ENCODE measurements at places on chromosomes 5 and 9. TPM values are rescaled to one million over a fixed set of nuclear protein-coding genes. Genes with fewer than 3 reads are reported as not detected.

Gene TSSK1B
- total RNA-seq = not detected

Gene RORB
- 0.36 TPM for total RNA-seq

Gene SETD9
- 10.6 TPM for total RNA-seq

Gene CCNO
- total RNA-seq = 2.3 TPM

Gene GABBR2
- total RNA-seq = not detected

DNA sequence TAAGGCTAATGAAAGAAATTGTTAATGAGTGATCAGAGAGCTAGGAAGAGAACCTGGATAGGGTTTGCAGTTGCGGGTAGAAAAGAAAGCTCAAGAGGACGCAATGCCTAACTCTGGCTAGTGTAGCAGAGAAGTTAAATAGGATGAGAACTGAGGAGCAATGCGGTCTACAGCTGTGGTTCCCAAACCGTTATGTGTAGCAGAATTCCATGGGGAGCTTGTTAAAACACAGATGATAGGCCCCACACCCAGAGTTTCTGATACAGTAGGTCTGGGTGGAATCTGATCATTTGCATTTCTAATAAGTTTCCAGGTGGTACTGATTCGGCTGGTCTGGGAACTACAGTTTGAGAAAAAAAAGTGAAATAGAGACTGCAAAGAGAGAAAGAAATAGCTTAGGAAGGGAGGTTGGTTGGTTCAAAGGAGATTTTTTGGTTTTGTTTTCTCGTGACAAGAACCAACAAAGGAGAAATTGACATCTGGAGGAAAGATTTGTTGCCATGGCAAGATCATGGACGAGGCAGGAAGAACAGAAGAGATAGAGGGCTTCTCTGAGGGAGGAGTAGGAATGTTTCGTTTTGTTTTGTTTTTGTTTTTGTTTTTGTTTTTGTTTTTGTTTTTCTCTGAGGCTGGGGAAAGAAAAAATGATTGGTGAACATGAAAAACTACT, 276.1 kb downstream of the ARRDC3 start:
- no peak overlapping the region for H3K4me3 ChIP-seq
- DNase-seq = no peak

GRCh38 chr9:69996967-69997366, 46.7 kb upstream of the MAMDC2 start:
- no peak overlapping the region for H3K4me3 ChIP-seq
- no peaks in the 10 kb centered on the region for H3K36me3 ChIP-seq
- H3K4me1 ChIP-seq = peaks cover 17% of the 10 kb centered on the region
- DNase-seq = no peak
- no peaks in the 10 kb centered on the region for H3K27me3 ChIP-seq
- peak overlapping the region; percentile 87 for H3K27ac ChIP-seq

DNA sequence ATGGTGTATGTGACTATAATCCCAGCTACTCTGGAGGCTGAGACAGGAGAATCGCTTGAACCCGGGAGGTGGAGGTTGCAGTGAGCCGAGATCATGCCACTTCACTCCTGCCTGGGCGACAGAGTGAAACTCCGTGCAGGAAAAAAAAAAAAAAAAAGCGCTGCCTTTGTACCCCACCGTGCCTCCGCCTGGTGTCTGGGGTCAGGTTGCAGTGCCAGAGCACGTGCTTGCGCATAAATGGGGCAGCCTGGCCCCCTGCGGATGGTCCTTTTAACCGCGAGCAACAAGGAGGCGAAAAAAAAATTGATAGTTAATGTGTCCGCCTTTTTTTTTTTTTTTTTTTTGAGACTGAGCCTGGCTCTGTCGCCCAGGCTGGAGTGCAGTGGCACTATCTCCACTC, 6.3 kb upstream of the CCNB1 start:
- DNase-seq = no peak
- no peaks in the 10 kb centered on the region for H3K27me3 ChIP-seq
- H3K4me3 ChIP-seq = no peak overlapping the region
- H3K27ac ChIP-seq = no peak overlapping the region

DNA sequence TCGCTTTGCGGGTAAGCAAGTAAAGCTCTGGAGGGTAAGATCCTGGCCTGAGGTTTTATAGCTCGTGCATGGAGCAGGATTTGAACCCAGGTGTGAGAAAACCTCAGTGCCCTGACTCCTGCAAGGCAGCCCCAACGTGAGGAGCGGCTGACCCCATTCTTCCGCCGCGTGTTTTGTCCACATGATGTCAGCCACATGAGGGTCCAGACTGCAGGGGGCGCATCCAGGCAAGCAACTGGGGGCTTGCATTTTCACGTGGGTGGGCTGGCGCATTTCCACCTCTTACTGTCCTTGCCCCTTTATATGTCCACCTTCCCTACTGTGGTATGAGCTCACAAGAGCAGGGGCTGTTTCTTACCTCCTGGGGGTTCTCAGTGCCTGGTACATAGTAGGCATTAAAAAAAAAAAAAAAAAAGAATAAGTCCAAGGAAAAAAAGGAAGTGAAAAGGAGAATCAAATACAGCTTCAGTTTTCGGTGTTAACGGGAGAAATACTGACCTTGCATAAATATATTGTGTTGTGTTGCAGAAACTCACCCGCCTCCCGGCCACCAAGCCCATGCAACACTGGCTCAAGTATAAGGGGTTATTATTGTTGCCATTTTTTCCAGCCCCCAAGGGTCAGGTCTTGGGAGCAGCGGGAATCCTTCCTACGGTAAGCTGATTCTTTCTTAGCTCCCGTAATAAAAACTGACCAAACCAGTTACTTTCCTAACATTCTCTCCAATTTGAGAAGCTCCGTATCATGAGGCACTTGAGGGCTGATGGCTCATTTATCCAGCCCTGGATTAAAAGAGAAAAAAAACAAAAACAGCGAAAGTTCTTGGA, 15.0 kb downstream of the TLX3 start:
- no peak for DNase-seq
- H3K36me3 ChIP-seq = no peaks in the 10 kb centered on the region
- H3K27ac ChIP-seq = no peak overlapping the region
- H3K27me3 ChIP-seq = peaks cover 85% of the 10 kb centered on the region
- H3K4me3 ChIP-seq = no peak overlapping the region

DNA sequence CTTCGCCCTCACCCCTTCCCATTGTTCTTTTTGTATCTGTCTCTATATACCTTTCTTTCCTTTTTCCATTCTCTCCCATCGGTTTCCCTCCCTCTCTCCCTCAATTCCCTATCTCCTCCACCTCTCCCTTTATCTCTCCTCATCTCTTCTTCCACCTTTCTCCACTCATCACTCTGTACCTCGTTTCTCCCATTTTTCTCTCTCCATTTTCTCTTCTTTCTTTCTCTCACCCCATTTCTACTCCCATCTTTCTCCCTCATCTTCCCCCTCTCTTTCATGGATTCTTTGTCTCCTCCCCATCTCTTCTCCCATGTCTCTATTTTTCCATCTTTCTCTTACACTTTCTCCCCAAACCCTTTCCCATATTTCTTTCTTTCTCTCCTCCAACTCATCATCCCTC, 385.9 kb upstream of the CLINT1 start:
- DNase-seq = no peak
- H3K4me3 ChIP-seq = no peak overlapping the region
- no peaks in the 10 kb centered on the region for H3K4me1 ChIP-seq
- H3K27me3 ChIP-seq = no peaks in the 10 kb centered on the region
- no peaks in the 10 kb centered on the region for H3K36me3 ChIP-seq

GRCh38 chr5:143582869-143583268, 179.4 kb upstream of the NR3C1 start:
- no peaks in the 10 kb centered on the region for H3K27me3 ChIP-seq
- no peak overlapping the region for H3K27ac ChIP-seq
- H3K4me3 ChIP-seq = no peak overlapping the region
- H3K4me1 ChIP-seq = no peaks in the 10 kb centered on the region

DNA sequence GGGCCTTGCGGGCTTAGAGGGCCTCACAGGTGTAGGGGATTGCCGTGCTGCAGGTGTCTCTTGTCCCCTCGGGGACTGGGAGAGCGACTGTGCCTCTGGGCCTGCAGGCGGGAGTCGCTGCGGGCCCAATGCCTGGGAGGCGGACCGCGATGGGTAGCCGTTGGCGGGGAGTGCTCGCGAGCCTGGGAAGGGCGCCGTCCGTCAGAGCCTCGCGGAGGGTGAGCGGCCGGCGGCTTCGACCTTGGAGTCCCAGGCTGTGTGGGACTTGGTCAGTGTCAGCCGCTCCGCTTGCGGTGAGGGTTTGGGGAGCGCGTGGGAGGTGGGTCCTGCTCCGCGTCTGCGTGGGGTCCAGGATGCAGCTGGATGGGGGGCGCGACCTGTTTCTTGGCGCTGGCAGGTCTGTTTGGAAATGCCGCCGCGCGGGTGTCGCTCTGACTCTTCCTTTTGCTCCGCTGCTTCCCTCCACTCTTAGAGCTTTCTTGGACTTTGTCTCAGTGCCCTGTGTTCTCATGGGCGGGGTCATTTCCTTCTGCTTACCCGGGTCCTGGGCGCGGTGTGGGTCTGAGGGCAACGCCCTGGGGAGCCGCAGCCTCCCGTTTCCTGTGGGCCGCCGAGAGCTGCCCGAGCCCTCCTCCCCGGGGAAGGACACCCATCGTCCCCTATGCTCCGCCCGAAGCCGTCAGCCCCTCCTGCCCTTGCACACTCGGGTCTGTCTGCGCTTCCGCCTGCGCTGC, 88.9 kb upstream of the CACNA1B start:
- peaks cover 87% of the 10 kb centered on the region for H3K36me3 ChIP-seq
- DNase-seq = no peak
- no peak overlapping the region for H3K27ac ChIP-seq
- no peak overlapping the region for H3K4me3 ChIP-seq
- H3K27me3 ChIP-seq = no peaks in the 10 kb centered on the region

- H3K27me3 ChIP-seq = no peaks in the 10 kb centered on the region
- no peak overlapping the region for H3K27ac ChIP-seq
- H3K36me3 ChIP-seq = no peaks in the 10 kb centered on the region
Measured at GRCh38 chr9:38020151-38021076, 48.6 kb downstream of the SHB start.

GRCh38 chr5:2701592-2701991, 49.9 kb downstream of the IRX2 start:
- no peak overlapping the region for H3K4me3 ChIP-seq
- DNase-seq = no peak
- H3K27me3 ChIP-seq = no peaks in the 10 kb centered on the region
- no peaks in the 10 kb centered on the region for H3K4me1 ChIP-seq
- H3K36me3 ChIP-seq = no peaks in the 10 kb centered on the region

DNA sequence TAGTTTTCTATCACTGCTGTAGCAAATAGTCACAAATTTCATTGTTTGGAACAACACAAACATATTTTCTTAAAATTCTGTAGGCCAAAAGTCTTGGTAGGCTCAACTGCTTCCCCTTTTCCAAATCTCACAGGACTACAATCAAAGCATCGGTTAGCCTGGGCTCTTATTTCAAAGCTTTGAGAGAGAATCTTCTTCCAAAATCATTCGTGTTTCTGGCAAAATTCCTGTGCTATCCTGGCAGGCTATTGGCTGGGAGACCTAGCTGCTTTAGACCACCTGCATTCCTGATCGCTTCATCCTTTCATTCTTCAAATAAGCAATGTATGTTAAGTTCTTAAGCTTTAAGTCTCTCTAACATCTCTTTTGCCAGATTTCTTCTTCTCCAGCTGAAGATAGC, 629.8 kb upstream of the CDH18 start:
- no peaks in the 10 kb centered on the region for H3K27me3 ChIP-seq
- no peak for DNase-seq
- no peaks in the 10 kb centered on the region for H3K36me3 ChIP-seq
- no peak overlapping the region for H3K4me3 ChIP-seq
- no peak overlapping the region for H3K27ac ChIP-seq

DNA sequence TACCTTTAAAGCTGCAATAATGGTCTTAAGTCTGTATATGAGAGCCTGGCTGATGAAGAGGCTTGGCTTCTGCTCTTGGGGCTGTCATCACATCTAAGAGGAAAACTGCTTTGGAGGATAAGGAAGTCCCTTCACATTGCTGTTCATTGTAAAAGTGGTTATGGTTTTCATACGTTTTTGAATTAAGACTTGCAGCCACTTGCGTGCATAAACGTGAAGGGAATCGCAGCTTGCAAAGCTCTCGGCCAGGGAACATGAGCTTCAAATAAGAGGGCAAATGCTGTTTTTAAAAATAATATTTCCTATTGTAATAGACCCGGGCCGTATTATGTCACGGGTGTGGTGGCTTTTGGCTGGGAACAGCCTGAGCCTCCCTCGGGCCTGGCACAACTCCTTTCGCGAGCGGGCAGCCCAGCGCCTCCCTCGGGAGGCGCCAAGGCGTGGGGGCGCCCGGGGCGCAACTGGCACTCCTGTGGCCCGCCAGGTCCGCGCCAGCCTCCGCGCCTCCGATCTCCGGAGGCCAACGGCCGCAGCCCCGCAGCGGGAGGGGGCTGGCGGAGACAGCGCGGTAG, 538 bp upstream of the ARHGEF28 start:
- H3K36me3 ChIP-seq = no peaks in the 10 kb centered on the region
- H3K27me3 ChIP-seq = no peaks in the 10 kb centered on the region
- peak overlapping the region; percentile 72 for H3K4me3 ChIP-seq

- no peak overlapping the region for H3K4me3 ChIP-seq
- H3K27ac ChIP-seq = no peak overlapping the region
- no peak for DNase-seq
- no peaks in the 10 kb centered on the region for H3K36me3 ChIP-seq
- no peaks in the 10 kb centered on the region for H3K4me1 ChIP-seq
Measured at GRCh38 chr5:122982376-122982775, 54.1 kb downstream of the PPIC start.

GRCh38 chr5:139204196-139204595, 6.0 kb upstream of the SIL1 start:
- no peaks in the 10 kb centered on the region for H3K36me3 ChIP-seq
- no peak overlapping the region for H3K4me3 ChIP-seq
- no peak for DNase-seq
- no peaks in the 10 kb centered on the region for H3K4me1 ChIP-seq
- no peak overlapping the region for H3K27ac ChIP-seq

- no peaks in the 10 kb centered on the region for H3K27me3 ChIP-seq
- no peak overlapping the region for H3K27ac ChIP-seq
- H3K36me3 ChIP-seq = no peaks in the 10 kb centered on the region
- DNase-seq = no peak
- H3K4me1 ChIP-seq = no peaks in the 10 kb centered on the region
Measured at GRCh38 chr5:83157163-83157562, 79.8 kb downstream of the XRCC4 start.

GRCh38 chr9:107161338-107161737, 121.7 kb upstream of the RAD23B start:
- H3K4me1 ChIP-seq = no peaks in the 10 kb centered on the region
- no peak overlapping the region for H3K27ac ChIP-seq
- H3K27me3 ChIP-seq = peaks cover 8% of the 10 kb centered on the region
- no peaks in the 10 kb centered on the region for H3K36me3 ChIP-seq

DNA sequence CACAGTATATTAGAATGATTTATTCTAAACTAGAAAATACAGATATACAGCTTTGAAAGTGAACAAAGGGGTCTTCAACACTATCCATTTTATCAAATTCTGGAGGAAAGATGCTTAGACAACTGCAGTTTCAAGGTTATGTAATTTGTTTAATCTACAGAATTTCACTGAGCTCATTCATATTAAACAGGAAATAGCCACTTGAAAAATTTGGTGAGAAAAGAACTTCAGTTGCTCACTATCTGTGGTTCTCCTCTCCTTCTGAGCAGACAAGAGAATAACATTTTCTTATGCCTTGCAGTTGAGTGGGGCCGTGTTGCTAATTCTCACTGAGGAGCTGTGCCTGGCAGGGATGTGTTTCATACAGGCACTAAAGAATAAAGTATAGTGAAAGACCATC, 1428.2 kb downstream of the CDH12 start:
- H3K27me3 ChIP-seq = no peaks in the 10 kb centered on the region
- no peaks in the 10 kb centered on the region for H3K36me3 ChIP-seq
- no peak for DNase-seq
- H3K27ac ChIP-seq = no peak overlapping the region
- no peaks in the 10 kb centered on the region for H3K4me1 ChIP-seq
